ENCODE measurements at places on chromosomes 13 and 19.

GRCh38 chr19:55537741-55538111 is 793 bp upstream of the SBK2 start:
- no peak for DNase-seq

DNA sequence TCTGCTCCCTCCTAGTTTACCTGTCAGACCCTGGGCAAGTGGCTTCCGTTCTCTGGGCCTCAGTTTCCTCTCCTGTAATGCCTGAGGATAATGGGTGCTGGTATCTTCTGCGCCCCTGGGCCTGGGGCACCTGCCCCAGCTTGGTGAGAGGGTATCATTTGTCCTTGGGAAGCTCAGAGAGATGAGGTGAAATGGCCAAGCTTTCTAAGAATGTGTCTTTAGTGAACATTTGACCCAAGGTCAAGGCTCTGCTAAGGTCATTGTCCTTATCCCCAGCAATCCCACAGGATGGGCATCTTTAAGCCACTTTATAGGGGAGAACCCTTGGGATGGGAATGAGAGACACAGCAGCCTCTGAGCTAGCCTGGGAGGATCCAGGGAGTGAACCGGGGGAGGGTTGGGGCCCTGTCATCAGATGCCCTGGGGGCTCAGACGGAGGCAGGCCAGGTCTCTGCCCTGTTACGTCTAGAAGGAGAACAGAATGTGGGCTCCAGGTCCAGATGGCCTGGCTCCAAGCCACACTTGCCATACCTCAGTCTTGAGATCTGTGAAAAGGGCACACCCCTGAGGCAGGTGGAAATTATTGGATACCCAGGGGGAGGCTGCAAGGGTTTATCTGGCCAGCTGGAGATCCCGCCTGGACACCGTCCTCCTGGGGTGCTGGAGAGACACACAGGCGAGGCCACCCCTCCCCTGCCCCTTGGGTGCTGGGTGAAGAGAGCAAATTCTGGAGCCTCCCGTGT is 1.1 kb upstream of the NFIC start:
- DNase-seq: no peak

DNA sequence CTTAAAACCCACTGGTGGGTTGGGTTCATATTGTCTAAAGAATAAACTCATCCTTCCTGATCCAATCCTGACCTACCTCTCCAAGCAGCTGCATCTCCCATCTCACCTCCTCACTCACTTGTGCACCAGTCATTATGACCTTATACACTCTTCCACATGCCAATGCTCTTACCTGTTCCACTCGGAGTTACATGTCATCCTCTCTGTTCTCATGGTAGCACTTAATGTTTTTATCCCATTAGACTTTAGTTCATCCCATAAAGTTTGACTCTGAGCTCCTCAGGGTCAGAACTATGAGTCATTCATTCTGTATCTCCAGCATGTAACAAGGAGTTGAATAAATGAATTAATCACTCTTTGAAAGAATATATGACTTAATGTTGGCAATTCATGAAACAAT is 330.2 kb downstream of the KLF12 start:
- no peak for DNase-seq

DNA sequence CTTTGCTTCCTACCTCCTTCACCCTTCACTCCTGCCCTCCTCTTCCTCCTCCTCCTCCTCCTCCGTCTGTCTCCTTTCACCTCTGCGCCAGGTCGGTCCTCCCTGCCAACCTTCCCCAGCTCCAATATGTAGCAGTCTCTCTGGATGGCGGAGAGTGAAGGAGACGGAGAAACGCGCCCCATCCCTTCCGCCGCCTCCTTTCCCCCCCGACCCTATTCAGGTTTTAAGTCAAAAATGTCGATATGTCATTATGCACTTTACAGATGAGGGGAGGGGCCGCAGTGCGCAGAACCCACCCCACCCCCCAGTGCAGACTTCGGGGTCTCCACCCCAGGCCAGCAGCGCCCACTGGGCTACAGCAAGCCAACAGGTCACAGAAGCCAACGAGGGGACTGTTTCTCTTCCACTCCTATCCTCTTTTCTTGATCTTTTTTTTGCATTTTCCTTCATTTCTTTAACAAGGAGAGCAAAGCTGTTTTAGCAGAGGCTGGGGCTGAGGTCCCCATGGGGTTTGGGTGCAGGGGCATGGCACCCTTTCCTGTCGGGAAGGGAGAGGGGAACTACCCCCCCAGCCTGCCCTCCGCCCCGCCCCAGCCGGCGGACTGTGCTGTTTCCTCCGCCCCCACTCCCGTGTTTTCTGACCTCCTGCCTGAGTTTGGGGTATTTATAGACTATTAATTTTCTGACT is 9.2 kb downstream of the MIDN start:
- DNase-seq: no peak

DNA sequence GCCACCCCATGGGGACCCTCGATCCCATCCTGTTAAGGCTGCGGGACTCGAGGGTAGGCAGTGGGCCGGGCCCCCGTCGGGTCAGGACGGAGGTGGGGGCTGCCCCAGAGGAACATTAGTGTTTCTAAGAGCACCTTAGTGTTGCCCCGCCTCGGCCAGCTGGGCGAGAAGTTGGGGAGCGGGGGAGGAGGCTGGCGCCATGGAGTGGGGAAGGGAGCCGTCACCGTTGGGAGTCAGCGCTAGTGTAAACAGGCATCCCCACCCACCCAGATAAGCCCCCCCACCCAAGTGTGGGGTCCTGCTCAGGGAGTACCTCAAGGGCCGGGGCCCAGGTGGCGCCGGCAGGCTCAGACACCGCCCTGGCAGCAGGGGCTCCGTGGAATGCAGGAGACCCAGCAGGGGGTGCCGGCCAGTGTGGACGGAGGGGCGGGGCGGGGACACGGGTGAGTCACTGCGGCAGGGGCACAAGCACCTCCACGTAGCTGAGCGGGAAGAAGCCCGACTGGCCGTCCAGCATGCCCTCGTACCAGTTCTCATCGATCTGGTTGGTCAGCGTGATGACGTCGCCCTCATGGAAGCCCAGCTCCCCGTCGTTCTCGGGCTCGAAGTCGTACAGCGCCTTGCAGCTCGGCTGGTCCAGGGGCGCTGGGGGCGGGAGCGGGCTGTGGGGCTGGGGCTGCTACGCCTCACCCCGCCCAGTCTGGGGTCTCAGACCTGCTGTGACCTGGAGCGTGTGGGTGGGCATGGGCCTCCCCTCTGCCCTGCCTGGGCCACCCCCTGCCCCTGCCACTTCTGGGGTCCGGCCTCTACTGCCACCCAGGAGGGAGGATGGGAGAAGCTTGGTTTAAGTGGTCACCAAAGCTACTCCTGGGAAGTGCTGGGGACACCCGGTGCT is 18.0 kb downstream of the MPND start:
- DNase-seq: no peak

- no peak for DNase-seq
Observed at GRCh38 chr19:17794731-17795494, at the start of gene B3GNT3. TSS of gene B3GNT3 (plus strand) at chr19:17795138. CDS start at chr19:17807808, 12,670 bp downstream.

GRCh38 chr13:31168166-31168565 is 6.5 kb upstream of the HSPH1 start:
- DNase-seq: no peak

DNA sequence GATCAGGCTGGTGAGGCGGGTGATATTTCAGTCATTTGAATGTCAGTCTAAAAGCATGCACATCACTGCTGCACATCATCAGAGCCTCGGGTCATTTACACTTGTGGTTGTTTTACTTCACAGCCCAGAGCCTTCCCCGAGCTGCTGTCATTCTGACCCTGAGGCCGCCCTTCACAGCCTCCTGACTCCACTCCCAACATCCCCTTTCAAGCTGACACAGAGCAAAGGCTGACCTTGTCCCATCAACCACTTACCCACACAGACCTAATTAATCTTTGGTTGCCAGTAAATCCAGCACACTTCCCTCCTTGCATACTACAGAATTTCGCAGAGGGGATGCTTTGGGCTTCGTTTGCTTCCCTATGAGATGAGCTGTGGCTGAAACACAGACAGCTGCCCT is 528.1 kb downstream of the DIAPH3 start:
- DNase-seq: no peak

GRCh38 chr13:40910324-40911050 is 108.6 kb downstream of the ELF1 start:
- no peak for DNase-seq

DNA sequence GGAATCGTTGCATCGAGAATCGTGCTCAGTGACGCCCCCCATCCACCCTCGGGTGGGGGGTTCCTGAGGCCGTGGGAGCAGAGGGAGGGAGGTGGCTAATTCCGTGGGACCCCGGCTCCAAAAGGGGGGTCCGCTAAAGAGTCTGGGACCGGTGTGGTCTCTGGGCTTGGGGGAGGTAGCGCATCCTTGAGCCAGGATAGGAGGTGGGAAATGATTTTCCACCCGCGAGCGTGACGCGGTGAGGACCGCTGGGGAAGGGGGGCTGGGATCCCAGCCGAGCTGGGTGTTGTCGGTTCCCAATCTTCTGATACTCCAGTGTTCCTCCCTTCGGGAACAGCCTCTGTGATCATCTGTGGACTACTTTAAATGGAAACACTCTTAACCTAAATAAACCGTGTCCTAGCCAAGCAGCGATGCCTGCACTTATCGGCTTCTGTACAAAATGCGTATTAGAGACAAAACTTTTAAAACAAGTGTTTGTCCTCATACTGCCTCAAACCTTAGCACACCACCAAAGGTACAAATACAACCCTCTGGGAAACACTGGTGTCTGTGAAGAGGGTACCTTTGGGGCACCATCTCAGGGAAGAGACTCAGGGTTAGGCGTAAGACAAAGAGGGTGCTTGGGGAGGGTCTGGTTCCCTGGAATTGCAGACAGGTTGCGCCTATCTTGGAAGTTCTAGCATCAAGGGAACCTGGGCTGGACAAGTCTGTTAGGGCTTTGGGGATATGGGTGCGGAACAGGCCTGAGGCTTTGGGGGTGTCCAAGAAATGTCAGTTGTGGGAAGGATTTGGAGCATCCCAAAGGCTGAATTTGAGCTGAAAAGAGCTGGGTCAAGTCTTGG is 16.0 kb downstream of the KCNC3 start:
- DNase-seq: no peak

GRCh38 chr13:71320452-71320851 is 546.6 kb downstream of the DACH1 start:
- no peak for DNase-seq

DNA sequence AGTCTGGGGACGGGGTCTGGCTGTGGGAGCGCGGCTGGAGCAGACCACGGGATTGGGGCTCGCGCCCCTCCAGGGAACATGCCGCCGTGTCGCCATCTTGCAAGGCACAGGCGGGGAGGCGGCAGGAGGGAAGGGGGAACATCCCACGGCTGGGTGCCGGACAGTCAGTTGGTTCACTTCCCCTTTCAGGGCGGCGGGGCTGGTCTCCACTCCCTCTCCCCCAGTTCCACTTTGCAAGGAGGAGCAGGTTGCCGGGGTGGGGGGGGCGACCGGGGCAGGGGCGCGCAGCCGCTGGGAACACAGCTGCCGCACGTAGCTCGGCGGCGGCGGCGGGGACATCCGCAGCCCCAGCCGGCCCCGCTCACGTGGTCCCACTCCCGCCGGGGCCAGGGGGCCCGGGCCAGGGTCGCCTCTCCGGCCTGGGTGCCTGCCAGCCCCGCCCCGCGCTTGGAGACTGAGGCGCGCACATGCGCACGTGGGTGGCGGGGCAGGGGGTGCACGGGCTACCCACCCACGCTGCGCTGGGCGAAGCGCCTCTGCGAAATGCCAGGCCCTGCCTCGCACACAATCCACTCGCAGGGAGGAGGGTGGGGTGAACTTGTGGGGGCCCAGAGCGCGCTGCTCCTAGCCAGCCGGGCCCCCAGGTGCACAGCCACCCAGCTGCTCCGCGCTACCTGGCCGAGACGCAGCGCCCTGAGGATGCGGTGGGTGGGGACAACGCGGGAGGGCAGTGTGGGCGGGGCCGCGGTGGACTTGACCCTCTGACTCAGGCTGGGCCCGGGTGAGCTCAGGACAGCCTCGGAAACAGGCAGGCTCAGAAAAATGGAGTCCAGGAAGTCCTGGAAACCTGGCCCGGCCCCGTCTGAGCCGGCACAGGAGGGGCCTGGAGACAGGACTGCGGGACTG is 6.4 kb downstream of the KLF16 start:
- no peak for DNase-seq

DNA sequence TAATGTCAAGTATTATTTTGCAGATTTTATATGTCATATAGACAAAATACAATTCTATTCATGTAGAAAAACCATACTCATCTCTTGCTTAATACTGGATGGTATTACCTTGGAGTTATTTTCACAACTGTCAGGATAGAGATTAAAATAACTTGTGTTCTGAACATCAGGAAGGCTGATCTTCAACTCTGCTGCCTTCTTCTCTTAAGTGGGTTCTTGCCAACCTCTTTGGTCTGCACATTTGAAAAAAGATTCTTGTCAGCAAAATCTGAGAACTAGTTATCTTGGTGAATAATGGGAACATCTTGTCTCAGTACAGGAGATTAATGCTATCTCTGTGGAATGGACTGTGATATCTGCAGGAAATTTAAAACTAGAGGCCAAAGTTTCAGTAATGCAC is 95.2 kb upstream of the FAM216B start:
- DNase-seq: no peak

- no peak for DNase-seq
Observed at GRCh38 chr13:73142071-73142470, 83.3 kb downstream of the KLF5 start.

- no peak for DNase-seq
Observed at GRCh38 chr19:13804830-13805683, 9.8 kb downstream of the ZSWIM4 start.

- DNase-seq: no peak
Observed at GRCh38 chr13:44197791-44198770, 175.5 kb upstream of the SERP2 start.

- DNase-seq: peak; percentile 62
Observed at GRCh38 chr19:46784262-46785053, 3.9 kb downstream of the SLC1A5 start.

DNA sequence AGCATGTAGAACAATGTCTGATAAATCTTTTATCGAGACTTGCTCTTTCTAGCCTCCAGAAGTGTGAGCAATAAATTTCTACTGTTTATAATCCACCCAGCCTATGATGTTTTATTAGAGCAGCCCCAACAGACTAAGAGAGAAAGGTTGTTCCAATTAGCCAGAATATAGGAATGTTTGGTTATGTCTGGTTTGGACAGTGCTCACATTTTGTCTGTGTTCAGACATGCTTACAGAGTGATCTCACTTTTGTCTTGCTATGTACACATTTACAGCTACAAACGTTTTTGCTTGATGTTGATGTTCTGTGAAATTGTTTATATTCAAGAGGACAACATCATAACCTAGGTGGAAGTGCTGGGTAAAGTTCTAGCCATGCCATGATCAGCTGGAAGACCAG is 18.0 kb upstream of the EVI5L start:
- DNase-seq: no peak

DNA sequence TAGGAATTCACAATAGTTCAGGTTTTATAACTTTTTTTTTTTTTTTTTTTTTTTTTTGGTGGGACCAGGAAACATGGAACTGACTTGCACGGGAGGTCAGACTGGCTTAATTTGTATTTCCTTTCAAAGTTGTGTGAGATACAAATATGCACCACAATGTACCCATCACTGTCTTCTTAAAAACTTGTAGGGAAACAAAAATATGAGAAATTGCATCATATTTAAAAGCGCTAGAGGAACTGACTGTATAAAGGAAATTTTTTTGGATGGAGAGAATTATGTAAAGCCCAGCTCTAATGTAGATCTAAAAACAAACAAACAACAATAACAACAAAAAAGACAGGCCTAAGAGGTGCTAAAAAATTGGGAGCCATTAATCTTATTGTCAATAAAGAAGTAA is 246.5 kb downstream of the DCT start:
- DNase-seq: no peak

Measured in stimulated activated CD8-positive, alpha-beta memory T cell treated with anti-CD3 and anti-CD28 coated beads, Interleukin-4, amount 100 ng/mL, for 24 hours (primary cell).